ENCODE measurements at places on chromosomes 12 and 14. TPM values are rescaled to one million over a fixed set of nuclear protein-coding genes. Genes with fewer than 3 reads are reported as not detected.
A peak's percentile ranks its signal among the peaks of the same experiment; 100 is the strongest.

The RTL1 gene
- total RNA-seq: not detected

- no peak for DNase-seq
- peaks cover 28% of the 10 kb centered on the region for H3K4me1 ChIP-seq
- no peaks in the 10 kb centered on the region for H3K36me3 ChIP-seq
- no peak overlapping the region for H3K27ac ChIP-seq
- no peak overlapping the region for H3K4me3 ChIP-seq
These were observed 183.8 kb downstream of the TTC7B start for GRCh38 chr14:90632451-90632850.

- H3K4me3 ChIP-seq: no peak overlapping the region
- peaks cover 66% of the 10 kb centered on the region for H3K4me1 ChIP-seq
- H3K36me3 ChIP-seq: no peaks in the 10 kb centered on the region
- no peaks in the 10 kb centered on the region for H3K27me3 ChIP-seq
These were observed 5.3 kb upstream of the UBC start for GRCh38 chr12:124919521-124920352.

DNA sequence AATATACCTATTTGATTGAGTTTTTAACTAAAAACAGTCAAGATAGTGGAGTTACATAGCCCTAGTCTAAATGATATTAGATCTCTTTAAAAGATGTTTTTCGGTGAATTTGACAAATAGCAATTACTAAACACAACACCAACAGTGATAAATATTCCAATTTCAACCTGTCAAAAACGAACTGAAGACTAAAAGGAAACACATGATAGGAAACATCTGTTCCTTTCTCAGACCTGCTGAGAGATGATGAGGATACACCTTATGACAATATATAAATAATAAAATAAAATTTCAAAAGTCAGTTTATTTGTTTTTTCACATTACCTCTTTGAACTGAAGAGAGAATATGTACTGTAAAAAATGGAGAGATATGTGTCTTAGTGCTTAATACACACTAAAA lies 232.7 kb downstream of the RASSF9 start:
- H3K36me3 ChIP-seq: no peaks in the 10 kb centered on the region
- no peak for DNase-seq

DNA sequence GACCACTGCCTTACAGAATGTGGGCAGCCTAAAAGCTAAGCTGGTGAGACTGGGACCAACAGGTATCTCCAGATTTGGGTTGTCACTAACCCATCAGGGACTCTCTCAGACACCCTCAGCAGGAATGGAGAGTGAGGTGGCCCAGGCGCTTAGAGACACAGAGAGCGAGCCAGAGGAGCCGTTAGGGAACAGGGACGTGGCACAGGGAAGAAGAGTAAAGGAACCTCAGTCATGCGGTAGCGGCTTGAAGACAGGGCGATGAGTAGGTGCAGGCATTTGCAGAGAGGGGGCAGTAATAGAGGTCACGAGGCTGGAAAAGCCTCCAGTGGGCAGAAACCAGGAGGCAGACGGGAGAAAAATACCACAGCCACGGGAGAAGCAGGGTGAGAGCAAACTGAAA lies 158.0 kb upstream of the CCND2 start:
- H3K4me3 ChIP-seq: no peak overlapping the region
- peaks cover 22% of the 10 kb centered on the region for H3K4me1 ChIP-seq
- H3K27me3 ChIP-seq: no peaks in the 10 kb centered on the region
- H3K27ac ChIP-seq: no peak overlapping the region
- H3K36me3 ChIP-seq: no peaks in the 10 kb centered on the region

- H3K4me1 ChIP-seq: no peaks in the 10 kb centered on the region
- no peak for DNase-seq
- no peaks in the 10 kb centered on the region for H3K36me3 ChIP-seq
- H3K4me3 ChIP-seq: no peak overlapping the region
- no peaks in the 10 kb centered on the region for H3K27me3 ChIP-seq
These were observed 104.7 kb downstream of the PAH start for GRCh38 chr12:102812344-102812743.

GRCh38 chr12:117002051-117002817 lies 91.5 kb downstream of the FBXW8 start:
- no peak for DNase-seq
- H3K27ac ChIP-seq: peak overlapping the region; percentile 14
- H3K4me3 ChIP-seq: no peak overlapping the region
- peaks cover 8% of the 10 kb centered on the region for H3K36me3 ChIP-seq
- no peaks in the 10 kb centered on the region for H3K4me1 ChIP-seq
